ENCODE measurements at places on chromosomes 1 and 21.

DNA sequence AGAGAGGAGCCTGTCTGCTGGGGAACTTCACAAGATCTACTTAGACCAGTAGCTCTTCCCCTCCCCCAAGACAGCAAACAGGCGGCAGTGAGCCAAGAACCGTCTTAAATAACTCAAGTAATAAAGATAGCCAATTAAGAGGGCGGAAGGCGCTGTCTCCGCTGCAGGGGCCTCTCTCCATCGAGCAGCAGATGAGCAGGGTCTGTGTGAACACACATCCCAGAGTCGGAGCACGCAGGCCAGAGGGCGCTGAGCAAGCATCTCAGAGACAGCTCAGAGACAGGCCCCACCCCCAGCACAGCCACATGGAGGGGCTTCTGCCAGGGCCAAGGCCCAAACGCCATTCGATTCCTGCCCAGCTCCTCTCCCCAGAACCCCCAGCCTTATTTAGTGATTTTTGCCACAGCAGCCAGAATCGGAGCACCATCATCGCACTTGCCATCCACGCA, 11.1 kb downstream of the IFFO2 start:
- DNase-seq: peak; percentile 86

DNA sequence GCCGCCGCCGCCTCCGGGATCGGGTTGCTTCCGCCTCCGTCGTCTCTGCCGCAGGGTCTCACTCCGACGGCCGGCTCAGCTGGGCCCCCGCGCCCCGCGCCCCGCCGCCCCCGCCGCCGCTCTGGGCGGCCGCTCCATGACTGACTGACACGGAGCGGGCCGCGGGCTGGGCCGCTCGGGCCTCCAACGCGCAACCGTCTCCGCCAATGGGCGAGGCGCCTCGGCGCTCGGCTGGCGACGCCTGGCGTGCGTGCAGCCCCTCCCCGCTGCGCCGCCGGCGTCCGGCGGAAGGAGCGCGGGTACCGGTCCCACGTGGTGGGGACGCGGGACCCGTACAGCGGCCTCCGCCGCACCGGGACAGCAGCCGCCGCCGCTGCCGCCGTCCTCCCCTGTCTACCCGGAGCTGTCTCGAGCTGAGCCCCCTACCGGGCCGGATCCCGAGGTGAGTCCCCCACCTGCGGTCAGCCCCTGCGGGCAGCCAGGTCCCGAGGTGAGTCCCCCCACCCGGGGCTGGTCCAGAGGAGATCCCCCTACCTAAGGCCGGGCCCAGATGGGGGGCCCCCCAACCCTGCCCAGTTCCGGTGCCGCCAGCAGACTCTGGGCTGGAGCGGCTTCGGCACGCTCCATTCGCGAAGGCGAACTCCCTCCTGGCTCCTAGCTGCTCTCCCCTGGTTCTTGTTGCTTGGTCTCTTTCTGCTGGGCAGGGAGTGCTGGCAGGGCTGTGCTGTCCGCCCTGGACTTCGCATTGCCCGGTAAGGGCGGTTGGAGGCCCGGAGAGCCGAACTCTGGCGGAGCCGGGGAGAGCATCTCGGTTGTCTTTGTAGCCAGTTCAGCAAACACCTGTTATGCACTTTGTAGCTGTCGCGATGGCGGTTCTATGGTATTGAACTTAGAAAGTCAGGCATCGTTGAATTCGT, at the start of the genes TAF5L and URB2:
TSS of gene TAF5L (minus strand) at position 208 of the 917 bp plus-strand sequence. CDS start 11,640 bp downstream, outside the sequence.
TSS of gene URB2 (plus strand) at position 333 of the 917 bp plus-strand sequence. CDS start 1,387 bp downstream, outside the sequence.
- DNase-seq: peak; percentile 93

DNA sequence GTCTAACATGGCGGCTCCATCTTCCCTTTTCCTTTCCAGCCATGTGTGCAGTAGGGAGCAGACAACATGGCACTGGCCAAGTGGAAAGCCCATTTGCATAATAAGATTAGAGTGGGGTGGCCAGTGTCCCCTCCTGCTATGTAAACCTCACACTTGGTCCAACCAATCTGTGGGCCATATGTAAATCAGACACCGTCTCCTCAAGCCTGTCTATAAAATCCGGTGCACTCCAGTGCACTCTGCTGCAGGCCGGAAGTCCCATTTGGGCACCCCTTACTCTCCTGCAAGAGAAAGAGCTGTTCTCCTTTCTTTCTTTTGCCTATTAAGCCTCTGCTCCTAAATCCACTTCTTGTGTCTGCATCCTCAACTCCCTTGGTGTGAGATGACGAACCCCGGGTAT, 44.1 kb downstream of the OLFML3 start:
- DNase-seq: peak; percentile 62

DNA sequence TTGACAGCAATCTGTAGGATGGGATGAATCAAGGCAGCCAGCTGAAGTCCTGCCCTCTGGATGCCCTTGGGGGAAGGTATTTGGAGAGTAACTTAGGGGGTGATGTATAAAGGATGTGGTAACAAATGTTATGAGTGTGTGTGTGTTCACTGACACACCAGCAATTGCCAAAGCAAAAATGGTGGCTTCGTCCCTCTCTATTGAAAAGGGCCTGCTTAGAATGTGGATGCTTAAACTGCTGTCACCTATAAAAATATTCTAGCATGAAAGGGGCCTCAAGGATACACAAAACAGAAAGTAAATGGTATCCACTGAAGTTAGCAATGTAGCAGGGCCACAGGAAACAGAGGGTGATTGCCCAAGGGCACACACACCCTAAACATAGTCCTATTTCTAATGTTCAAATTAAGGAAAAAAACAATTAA, 15.1 kb upstream of the AIM2 start:
- DNase-seq: no peak

GRCh38 chr1:162291000-162291399, 85.7 kb downstream of the SPATA46 start:
- no peak for DNase-seq

DNA sequence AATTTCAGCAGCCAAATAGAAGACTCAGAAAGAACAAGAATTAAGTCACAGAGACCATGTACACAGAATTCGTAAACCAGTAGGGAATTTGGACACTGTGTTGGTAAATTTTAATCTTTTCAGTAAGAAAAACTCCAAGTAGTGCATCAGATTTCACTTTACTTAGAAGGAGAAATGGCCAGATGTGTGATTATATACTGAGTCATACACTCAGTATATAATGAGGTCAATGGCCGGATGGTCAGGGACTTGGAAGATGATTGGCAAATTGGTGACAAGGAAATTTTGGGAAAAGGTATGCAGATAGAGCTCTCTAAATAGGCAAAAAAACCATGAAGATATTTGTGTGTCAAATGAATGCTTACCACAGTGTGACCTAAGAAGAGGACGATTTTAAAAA, 399.8 kb upstream of the LRRC7 start:
- no peak for DNase-seq

DNA sequence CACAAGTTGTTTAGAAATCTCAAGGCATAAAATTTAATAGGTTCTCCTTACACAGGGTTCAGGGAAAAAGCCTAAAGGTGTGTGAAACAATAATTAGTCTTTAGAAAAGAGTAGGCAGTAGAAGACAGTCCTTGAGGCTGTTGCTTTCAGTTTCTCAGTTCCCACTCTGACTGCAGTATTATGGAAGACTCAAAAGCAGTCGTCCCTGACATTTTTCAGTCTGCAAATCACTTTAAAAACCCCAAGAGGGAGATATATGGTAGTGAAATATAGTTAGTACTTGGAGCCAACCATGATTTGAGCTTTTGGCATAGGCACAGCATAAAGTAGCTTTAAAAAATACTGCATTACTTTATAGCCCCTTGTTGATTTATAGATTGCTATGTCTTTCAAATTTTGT, 299.7 kb downstream of the OLFM3 start:
- no peak for DNase-seq

DNA sequence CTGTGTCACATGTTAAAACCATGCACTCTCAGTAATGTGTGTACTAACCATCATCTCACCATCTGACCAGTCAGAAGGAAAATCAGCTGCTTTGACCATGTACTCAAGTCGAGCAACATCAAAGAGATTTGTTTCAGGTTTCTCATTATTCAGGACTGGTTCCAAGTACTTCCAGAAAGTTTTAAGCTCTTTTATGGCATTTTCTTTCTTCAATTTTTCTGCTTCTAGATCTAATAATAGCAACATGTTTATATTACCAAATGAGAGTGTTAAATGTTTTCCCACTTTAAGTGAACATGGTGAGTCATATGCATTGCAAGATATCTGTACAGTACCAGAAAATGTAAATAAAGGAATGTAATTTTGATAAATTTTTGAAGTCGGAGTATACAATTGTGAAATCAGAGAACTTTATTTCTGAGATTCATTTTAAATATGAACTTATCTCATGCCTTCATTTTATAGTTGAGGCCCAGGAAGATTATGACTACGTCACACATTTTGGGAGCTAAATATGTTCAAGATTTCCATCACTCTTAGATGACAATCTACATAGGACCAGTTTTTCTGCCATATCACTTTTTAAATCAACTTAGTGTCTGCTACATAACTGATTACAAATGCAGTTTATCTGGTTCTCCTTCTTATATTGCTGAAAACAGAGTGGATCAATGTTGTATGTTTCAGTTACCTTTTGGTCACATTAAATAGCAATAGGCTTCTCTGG, 87.2 kb downstream of the SPAG17 start:
- no peak for DNase-seq

DNA sequence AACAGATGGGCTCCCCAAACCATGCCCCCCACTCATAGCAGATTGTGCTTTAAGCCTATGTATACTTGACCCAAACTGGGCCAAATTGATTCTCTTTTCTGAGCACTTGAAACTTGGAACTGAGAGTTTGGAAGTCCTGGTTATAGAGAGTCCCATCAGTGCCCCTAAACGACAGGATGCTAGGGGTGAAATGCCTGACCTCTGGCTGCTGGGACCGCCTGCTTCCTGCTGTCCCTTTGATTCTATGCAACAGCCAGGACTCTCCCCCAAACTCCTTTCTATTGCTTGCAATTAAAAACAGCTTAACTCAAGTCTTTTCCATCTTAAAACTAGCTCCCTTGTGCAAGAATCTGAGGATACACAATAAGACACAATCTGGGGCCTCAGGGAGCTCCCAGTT, 4.7 kb downstream of the C1orf210 start:
- no peak for DNase-seq

- DNase-seq: peak; percentile 53
Observed at GRCh38 chr1:180237869-180238476, 7.9 kb downstream of the LHX4 start.

- DNase-seq: no peak
Observed at GRCh38 chr1:174713796-174714195, 266.0 kb downstream of the GPR52 start.

DNA sequence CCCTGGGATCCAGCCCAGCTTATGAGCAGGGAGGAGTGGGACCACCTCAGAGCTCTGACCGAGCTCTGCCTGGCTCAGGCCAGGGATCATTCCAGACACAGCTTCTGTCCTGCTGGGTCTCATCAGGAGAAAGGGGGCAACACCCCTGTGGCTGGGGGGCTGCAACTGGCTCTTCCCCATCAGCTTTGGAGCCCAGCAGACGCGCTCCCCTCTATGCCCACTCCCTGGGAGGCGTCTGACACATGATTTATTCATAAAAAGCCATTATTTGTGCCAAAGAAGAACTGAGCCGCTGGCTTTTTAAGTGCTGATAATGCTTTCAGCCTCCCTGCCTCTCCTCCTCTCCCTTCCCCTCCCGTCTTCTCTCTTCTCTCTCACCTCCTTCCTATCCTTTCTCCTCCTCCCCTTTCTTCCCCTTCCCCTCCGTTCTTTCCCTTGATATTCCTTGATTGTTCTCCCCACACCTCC, 25.0 kb downstream of the FOXO6 start:
- DNase-seq: peak; percentile 72

DNA sequence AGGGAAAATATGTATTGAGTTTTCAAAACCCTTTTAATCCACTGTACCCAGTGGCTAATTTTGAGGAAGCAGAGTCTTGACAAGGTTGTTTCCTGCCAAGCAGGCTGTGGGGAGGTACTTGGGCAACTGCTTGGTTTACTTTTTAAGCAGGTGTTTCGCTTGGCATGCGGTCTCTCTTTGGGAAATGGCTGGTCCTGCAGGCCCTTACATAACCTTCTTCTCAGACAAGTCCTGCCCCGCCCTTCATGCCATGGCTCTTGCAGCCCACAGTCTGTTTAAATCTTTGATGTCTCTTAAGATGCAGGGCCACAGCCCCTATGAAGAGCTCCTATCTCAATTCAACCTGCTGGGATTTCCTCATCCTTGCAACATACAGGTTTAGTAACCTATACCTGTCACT, 36.0 kb upstream of the ABCD3 start:
- no peak for DNase-seq

DNA sequence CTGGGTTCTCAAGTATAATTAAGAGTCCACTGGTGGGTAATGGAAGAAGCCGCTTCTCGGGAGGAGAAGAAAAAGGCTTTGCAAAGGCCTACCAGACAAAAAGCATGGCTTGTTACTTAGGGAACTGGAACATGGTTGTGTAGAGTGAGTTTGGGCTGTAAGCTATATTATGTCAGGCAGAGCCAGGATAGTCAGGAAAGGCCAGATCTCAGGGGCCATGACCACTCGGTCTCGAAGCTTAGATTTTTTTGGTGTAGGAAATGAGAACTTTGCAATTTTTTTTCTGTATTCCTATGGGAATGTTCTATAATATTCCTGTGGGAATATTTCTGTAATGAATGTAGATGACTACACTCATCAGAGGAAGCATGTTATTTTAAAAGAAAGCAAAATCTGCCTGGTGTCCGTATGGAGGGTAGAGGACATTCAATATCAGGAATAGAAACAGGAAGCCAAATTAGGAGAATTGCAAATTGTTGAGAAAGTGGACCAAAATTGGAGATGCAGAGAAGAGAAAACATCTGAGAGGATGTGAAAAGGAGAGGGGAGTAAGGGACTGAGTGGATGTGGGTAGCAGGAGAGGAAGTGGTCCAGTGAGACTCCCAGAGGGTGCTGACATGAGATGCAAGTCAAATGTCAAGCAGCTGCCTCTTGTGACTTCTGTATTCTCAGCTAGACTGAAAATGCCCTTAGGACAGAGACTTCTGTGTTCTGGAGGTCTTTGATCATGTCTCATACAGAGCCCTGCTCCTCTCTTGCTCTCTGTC, 45.2 kb upstream of the HAO2 start:
- DNase-seq: no peak

DNA sequence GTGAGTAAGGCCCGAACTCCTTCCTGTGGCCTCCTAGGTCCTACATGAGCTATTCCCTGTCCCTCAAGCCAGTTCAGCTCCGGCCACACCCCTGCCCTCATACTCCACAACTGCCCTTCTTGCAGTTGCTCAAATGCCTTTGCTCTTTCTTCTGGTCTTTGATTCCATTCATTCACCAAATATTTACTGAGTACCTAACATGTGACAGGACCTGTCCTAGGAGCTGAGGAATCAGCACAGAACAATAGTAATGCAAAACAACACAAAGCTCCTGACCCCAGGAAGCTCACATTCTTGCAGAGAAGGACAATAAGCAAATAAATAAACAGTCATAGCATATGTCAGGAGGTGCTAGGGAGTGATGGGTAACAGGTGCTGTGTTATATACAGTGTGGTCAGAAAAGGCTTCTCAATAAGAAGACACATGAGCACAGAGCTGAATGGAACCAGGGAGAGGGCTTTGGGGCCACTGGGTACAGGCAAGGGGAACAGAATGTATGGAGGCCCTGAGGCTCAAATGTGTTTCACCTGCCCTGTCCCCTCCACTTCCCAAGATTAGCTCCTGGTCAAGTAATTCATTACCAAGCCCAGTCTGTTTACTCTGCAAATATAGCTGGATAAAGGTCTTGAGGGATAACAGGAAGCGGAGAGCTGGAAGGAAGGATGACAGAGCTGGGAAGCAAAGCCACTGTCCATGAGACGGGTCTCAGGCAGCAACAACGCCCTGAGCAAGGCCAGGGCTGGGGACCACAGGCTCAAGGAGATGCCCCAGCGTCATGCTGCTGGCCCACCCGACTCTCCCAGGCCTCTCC, 145.1 kb downstream of the CSMD2 start:
- no peak for DNase-seq
